ENCODE measurements at places on chromosomes 5 and 9.

DNA sequence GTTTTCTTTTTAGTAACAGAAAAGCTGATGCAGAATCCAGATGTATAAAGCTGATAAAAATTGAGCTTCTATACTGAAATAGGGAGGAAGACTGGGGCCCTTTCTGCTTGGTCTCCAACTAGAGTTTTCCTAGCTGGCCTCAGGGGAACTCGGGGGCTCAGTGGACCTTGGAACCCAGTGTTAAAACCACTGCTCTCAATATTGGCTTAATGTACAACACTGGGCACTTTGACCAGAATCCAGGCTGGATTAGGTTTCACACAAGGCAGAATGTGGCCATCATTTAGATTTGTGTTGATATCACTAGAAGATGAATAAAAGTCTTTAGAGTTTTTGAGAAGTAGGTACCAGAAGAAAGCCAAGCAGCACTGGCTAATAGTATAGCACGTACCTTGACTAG, 114.7 kb downstream of the GDNF start:
- no peak for DNase-seq

DNA sequence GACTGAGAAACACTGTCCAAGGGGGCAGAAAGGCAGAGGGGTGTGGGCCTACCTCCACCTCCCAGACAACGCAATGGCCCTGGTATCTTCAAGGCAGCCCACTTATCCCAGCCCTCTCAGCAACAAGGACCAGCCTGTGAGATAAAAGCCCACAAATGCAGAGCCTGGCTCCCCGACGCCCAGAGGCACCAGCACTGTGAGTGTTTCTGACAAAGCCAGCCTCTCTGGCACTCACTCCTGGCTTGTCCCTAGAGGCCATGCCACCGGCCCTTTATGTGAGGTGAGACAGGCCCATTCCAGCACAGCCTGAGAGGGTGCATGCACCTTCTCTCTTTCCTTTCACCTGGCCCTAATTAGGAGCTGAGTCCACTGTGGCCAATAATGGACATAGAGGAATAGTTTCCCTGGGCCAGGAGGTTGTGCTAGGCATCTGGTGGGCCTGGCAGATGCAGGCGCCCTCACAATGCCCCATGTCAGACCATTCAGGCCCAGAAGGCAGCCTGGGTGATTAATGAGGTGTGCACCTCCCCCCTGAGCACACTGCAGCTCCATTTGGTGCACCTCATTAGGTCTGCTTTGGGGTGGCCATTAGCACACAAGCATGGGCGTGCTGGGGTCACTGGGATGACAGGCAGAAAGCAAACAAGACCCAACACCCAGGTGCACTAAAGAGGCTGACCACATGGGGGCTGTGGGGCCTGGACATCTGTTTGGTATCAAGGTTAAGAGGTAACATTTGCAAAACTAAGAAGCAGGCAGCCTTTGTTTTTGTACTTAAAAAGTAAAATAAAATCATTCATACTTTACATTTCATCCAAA, 176.0 kb downstream of the MED10 start:
- no peak for DNase-seq

GRCh38 chr9:33446240-33446945, 1.0 kb downstream of the AQP3 start:
- DNase-seq = no peak

DNA sequence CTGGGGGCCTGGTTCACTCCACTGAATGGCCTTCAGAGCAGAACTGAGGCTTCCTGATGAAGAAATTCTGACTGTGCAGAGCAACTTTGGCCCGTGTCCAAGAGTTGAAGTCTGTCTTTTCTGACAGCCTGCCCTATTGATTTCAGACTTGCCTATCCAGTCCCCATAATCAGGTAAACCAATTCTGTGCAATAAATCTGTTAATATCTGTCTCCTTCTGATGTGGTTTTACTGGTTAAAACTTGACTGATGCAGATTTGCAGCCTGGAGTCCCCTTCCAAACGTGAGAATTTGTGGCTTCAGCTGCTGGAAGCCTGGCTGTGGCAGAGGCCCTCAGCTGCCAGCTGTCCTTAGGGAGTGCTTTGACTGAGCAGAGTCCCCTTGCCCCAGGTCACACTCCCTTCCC, 283.9 kb upstream of the ANKRD55 start:
- DNase-seq = peak; percentile 34

GRCh38 chr5:148569948-148570347, 84.4 kb downstream of the HTR4 start:
- no peak for DNase-seq

GRCh38 chr9:16039218-16039987, 486.6 kb downstream of the CCDC171 start:
- peak; percentile 69 for DNase-seq

DNA sequence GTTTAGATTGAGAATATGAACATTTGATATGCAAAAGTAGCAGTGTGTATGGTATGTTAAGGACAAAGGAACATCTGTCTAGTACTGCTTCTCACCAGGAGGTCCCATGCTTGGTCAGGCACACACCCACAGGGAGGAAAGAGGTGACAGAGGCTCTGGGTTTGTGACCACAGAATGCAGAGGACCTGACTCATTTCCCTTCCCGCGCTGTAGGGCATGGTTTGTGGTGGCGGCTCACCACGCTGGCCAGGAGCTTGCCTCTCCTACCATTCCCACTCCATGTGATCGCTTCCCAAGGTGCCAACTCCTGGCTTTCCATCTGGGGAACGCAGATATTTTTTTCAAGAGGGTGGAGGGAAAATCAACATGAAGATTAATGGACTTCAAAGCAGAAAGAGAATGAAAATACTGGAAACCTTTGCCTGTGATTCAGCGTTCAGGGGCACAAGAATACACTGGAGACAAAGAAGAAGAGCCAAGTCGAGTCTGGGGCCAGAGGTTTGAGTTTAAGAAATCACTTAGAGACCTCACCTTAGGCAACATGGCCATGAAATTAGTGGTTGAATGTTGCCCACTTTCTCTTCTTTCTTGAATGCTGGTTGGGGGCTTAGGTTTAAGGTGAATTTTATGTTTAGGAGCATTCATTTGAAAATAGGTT, 477.8 kb downstream of the CCDC171 start:
- no peak for DNase-seq

GRCh38 chr9:129810788-129811187, 7.8 kb downstream of the TOR1B start:
- DNase-seq = no peak

DNA sequence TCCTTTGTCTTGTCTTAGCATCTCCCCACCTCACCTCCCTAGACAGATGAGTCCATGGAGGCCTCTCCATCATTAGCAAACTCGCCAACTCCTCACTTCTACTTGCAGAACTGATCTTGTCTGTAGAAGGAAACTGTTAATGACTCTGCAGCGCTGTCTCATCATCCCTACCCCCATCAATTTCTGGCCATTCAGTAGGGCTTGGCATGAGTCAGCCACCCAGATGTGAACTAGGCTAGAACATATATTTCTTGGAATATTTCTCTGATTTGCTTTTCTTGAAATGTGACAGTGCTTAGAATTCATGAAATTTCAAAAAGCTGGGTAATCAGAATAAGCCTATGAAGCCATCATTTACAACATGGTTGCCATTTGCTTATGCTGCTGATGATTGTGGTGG, 1125.0 kb upstream of the DMAC1 start:
- DNase-seq = no peak

- no peak for DNase-seq
Measured at GRCh38 chr9:78765861-78766260, 468.9 kb downstream of the PSAT1 start.

DNA sequence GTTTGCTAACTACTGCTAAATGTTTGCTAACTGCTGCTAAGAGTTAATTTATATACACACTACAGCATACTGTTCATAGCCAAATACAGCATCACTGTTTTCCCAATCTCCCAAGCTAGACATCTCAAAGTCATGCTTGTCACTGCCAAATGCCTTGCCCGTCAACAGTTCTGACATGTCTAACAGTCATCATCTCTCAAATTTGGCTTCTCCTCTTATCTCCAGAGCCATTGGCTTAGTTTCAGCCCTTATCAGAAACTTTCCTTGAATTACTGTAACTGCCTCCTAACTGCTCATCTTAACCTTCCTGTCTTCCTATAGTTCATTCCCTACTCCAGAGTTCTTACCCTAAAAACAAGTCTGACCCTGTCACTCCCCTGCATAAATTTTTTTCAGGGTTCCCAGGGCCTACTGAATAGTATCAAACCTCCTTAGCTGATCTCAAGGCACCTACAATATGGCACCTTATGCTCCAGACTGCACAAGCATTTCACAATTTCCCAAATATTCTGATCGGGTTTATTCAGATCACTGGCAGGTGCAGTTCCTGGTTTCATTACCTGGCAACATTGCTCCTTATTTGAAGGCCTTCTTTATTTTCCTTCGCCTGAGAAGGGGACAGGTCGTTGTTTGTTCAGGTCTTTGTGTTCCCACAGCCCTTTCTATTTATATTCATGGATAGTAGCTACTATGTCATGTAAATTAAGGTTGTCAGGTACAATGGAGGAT, 55.9 kb upstream of the ANKRD55 start:
- DNase-seq = no peak

GRCh38 chr9:114155263-114155994, at the start of gene COL27A1:
COL27A1 (plus strand) TSS chr9:114155537; CDS start chr9:114155951, 414 bp downstream.
- peak; percentile 88 for DNase-seq

DNA sequence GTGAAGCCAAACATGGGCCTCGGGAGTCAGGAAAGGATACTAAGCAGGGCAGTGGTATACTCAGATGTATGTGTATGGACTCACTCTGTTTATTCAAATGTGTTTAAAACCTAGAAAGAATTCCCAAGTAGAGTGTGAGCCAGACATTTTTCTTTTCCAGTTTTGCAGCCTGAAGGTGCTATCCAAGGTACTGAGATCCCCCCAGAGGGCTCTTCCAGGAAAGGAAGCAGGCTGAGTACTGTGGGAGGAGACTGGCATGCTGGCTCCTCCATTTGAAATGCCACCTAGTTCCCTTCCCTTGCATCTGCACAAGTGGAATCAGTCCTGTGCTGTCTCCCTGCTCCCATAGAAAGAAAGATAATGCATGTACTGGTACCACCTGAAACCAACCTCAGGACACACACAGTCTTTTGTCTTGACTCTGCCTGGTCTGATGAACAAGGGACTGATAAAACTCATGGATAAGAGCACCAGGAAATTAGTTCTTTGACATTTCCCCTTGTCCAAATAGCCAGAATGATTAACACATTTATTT, 85.9 kb downstream of the HRH2 start:
- DNase-seq = peak; percentile 81

DNA sequence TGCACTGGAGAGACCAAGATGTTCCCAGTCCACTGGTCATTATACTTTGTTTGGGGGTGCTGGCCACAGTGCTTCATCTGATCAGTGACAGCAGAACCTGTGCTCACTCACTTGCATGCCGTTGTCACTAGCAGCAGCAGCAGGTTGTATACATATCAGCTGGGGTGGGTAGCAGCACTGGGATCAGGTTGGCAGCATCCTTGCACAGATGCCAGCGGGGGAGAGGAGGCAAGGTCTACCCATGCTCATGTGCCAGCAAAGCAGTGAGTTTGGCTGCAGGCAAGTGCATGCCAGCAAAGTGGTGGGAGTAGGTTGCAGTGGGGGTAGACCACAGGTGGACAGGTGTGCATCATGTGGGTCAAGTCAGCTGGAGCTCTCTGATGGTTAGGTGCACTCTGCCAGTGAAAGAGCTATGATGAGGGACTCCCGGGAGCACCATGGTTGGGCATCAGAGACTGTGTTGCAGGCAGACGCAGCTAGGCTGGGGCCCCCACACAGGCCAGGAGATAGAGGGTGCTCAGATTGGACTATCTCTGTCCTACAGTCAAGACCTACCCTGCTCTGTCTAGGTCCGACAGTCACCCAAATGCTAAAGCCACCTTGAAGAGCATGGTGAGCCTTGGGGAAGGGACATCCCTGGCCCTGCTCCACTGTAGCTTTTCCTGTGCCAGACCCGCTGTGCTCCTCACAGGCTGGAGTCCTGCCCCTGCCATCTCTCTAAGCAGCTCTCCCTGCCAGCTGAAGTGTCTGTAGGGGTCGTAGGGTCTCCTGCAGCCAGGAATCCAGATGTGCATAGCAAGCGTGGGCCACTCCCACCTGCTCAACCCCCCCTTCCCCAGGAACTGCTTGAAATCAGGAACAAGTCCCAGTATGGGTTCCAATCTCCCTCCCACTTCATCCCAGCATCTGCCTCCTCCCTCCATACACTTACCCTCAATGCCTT, 119.8 kb downstream of the RNF180 start:
- no peak for DNase-seq

GRCh38 chr5:66171349-66172344, 27.5 kb downstream of the SREK1 start:
- DNase-seq = peak; percentile 51

- peak; percentile 66 for DNase-seq
Measured at GRCh38 chr5:78576376-78576775, 72.2 kb downstream of the LHFPL2 start.

DNA sequence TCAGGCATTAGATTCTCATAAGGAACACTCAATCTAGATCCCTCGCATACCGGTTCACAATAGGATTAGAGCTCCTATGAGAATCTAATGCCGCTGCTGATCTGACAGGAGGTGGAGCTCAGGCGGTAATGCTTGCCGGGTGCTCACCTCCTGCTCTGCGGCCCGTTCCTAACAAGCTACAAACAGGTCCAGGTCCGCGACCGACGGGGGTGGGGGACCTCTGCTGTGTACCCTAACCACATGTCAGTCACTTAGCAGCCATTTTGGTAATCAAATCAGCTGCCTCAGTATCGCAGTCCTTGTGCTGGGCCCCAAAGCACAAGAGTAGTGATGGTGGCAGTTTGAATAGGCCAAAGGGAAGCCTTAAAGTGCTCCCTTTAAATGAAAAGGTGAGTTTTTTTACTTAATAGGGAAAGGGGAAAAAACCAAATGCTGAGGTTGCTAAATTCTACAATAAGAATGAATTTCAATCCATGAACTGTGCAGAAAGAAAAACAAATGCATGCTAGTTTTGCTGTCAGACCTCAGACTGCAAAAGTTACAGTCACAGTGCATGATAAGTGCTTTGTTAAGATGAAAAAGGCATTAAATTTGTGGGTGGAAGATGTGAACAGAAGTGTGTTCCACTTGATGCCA, 67.0 kb upstream of the TNPO1 start:
- no peak for DNase-seq

DNA sequence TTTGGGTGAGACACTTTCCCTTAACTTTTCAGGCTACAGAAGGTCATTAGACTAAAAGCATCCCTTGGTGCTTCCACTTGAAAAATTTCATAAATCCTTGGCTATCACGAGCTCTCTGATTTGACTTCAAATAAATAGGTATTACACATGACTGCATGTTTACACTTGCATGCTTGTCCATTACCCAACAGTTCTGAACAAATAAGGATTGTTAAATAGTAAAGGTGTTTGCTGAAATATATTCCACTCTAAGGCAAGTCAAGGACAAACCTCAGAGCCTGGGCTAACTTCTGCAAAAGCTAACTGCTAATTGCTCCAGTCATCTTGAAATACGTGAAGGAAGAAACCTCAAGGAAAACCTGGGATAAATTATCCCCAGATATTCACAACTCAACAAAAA, 14.5 kb downstream of the FBXW2 start:
- DNase-seq = peak; percentile 40

- DNase-seq = no peak
Measured at GRCh38 chr9:127136880-127137639, 14.6 kb upstream of the ANGPTL2 start.

- DNase-seq = no peak
Measured at GRCh38 chr9:4862506-4863250, 69.9 kb downstream of the RCL1 start.

GRCh38 chr5:115815693-115816225, 700 bp downstream of the CDO1 start:
- no peak for DNase-seq

- no peak for DNase-seq
Measured at GRCh38 chr9:126491568-126491879, 122.2 kb upstream of the LMX1B start.
